ENCODE measurements at places on chromosomes 2 and 18.

DNA sequence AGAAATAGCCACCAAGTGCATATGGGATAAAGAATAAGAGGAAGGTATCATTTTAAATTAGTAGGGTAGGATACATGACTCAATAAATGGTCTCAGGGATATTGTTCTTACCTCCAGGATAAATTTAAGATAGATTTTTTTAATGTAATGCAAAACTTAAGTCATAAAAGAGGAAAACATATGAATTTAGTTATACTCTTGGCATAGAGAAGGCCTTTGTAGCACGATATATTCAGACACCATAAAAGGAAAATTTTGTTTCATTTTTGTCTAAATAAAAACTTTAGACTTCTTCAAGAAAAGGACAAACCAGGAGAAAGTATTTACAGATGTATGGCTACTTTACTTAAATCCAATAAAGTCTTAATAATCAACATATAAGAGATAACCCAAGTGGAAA lies 78.5 kb upstream of the CAB39 start:
- DNase-seq = no peak

DNA sequence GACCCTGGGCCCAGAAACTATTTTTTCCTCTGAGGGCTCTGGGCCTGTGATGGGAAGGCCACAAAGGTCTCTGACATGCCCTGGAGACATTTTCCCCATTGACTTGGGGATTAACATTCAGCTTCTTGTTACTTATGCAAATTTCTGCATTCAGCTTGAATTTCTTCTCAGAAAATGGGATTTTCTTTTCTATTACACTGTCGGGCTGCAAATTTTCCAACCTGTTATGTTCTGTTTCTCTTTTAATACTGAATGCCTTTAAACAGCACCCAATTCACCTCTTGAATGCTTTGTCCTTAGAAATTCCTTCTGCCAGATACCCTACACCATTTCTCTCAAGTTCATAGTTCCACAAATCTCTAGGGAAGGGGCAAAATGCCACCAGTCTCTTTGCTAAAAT lies 241.0 kb downstream of the HNMT start:
- DNase-seq = no peak

DNA sequence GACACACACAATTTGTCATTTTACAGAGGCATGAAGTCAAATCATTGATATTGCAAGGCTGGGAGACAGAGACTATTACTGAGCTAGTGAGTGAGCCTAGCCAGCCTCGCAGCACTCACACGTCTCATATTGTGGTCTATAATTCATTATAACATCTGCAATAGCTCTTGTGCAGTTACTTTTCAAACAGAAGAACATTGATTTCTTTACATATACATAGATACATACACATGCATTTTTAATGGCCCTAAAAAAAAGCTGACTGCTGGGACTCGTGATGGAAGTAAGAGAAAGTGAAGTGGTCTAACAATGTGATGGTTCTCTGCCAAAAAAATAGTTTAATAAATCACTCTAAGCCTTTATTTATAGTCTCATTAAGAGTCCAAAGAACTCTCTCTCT lies 56.8 kb downstream of the KIAA2012 start:
- DNase-seq = no peak

DNA sequence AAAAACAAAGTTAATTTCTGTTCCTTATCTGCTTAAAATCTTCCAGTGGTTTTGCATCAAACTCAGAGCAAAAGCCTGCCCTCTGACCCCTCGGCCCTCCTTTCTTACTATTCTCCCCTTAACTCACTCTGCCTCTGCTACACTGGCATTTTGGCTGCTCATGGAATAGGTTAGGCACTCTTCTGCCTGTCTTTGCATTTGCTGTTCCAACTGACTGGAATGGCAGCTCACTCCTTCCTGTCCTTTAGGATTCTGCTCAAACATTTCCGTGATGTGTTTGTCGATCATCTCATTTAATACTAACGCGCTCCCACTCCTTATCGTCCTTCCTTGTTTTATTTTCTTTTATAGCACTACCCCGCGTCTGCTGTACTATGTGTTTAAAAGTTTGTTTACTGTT lies 815 bp downstream of the CEBPZ start:
- DNase-seq = no peak

- no peak for DNase-seq
These were observed 124.0 kb upstream of the TTC39C start for GRCh38 chr18:23890589-23890988.

GRCh38 chr2:227482638-227483340 lies 10.8 kb downstream of the AGFG1 start:
- DNase-seq = no peak

Measured in GF-D8 (cell line).